ENCODE measurements at places on chromosomes 2 and 18.

DNA sequence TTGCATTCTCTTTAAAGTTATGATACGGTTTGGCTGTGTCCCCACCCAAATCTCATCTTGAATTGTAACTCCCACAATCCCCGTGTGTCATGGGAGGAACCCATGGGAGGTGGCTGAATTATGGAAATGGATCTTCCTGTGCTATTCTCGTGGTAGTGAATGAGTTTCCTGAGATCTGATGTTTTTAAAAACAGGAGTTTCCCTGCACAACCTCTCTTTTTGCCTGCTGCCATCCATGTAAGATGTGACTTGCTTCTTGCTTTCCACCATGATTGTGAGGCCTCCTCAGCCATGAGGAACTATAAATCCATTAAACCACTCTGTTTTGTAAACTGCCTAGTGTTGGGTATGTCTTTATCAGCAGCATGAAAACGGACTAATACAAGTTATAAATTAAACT is 37.5 kb upstream of the SESTD1 start:
- no peak for DNase-seq

- DNase-seq, result no peak
These were observed 1622.7 kb upstream of the CELF4 start for GRCh38 chr18:39188278-39188677.

- no peak for DNase-seq
These were observed 628.7 kb upstream of the LINC00305 start for GRCh38 chr18:64777556-64777955.

DNA sequence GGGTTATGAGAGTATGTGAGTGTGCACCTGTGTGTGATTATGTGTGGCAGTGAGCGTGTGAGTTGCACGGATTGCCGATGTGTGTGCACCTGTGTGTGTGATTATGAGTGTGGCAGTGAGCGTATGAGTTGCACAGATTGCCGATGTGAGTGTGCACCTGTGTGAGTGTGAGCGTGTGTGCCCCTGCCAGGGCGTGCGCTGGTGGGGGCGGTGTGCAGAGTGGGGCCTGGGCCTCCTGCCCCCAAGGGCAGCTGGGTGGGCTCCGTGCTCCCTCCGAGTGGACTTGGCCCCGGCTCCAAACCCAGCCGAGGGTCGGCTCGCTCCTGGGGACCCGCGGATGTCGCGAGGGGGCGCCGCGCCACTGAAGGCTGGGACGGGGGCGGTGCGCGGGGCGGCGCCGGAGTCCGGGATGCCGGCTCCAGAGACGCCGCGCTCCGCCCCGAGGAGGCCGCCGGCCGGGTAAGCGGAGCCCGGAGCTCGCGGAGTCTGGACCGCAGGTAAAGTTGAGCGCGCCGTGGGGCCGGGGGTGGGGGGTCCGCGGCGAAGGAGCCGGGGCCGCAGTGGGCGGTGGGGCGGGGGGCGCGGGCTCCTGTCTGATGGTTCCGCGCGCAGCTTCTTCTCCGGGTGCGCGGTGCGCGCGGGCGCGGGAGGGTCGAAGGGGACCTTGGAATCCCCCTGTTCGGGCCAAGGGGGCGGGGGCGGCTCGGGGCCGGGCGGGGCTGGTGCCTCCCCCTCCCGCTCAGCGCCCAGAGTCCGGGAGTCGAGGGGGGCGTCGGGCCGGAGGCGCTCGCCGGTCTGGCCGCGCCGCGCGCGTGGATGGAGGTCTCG is at the start of gene KCNG2:
TSS of gene KCNG2 (plus strand) at position 421 of the 828 bp plus-strand sequence. CDS start 65,730 bp downstream, outside the sequence.
- DNase-seq, result no peak

- DNase-seq, result no peak
These were observed 260.2 kb upstream of the ST6GAL2 start for GRCh38 chr2:107146181-107146580.

- DNase-seq, result peak; percentile 28
These were observed 22.7 kb upstream of the GMPPA start for GRCh38 chr2:219475697-219476651.

DNA sequence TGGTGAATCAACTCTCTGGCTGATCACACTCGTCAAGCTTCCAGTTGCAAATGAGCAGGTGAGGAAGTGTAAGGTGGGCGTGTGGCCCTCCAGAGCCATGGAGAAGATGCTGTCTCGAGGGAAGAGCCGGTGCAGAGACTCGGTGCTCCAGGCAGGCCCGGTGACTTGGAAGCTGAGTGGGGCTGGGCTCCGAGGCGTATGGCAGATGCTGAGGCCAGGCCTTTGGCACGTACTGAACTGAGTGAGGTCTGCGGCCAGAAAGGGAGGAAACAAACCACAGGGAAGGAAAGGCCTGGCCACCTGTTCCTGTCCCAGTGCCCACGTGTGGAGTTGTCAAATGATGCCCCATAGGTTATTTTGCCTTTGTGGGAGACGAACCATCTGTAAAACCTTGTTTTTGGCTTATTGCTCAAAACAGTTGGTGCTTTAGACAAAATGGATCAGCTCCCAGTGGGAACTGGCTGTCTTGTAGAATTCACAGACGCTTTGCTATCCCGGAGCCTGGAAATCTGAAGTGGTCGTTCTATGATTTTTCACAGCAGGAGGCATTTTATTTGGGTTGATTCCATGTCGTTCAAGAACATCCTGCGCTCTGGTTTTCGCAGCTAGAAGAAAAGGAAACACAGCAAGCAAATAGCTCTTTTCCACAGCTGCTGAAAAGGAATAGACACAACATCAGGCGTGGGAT is 117.5 kb upstream of the TMEM18 start:
- no peak for DNase-seq

DNA sequence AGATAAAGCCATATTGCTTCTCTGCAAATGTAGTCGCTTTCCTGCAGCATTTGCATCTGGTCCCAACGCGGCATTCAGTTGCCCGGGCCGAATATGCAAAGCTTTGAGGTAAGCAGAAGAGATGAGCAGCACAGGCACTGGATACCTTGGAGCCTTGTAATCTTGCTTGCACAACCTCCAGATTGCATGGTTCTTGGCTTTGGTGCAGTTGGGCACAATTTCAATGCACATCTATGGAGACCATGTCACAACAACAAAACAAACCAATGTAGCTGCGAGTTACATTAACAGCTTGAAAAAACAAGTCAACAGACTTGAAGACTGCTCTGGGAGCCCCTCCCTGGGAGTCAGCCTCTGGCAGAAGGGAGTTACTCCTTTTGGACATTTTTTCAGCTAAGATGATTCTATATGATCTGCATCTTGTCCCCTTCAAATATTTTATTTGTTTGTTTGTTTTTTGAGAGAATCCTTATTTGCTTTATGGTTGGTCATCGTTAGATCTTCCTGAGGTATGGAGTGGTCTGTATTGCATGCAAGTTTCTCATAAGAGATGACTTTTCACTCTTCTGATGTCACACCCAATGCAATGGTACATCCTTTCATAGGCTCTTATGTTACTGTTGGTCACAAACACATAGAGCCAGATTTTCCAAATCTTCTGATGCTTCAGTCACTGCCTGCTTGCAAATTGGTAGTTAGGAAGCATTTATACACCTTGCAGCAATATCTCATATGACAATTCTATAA is 113.5 kb downstream of the EFEMP1 start:
- DNase-seq, result no peak

DNA sequence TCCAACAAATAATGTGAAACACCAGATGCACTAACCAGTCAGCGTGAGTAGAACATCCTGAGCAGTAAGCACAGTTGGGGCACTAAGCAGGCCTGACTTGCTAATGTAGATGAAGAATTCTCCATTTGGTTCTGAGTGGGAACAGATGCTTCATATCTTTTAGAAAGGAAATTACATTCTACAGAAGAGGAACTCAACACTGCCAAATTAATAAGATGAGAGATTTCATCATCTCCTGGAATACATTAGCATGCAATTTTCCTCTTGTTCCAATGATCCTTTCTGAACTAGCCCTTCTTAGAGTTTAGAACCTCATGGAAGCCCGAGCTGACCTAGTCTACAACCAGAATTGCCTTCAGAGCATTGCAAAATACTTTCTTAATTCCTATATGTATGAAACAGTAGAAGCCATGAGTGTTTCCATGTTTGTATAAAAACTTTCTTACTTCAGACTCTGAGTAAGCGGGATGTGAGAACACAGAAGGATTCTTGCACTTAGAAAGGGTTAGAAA is 34.8 kb downstream of the COL5A2 start:
- peak; percentile 86 for DNase-seq

DNA sequence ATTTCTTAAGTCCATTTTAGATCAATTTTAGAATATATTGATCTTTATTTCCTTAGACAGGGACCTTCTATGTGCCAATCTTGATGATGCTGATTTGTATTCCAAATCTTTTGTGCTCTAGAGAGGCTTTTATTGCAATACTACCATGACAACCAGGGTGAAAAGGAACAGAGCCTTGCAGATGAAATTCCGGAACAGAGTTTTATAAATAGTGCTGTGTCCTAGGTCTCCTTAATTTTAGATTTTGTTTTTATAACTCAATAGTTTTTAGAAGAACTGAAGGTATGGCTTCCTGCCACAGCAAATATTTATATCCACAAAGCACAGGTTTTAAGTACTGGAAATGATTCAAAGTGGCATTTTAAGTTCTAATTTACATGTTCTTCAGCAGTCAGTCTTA is 160.2 kb downstream of the PMAIP1 start:
- DNase-seq, result no peak

GRCh38 chr2:239049421-239050251 is 201.8 kb downstream of the TWIST2 start:
- DNase-seq, result no peak

GRCh38 chr2:104078431-104079157 is 775.3 kb upstream of the POU3F3 start:
- DNase-seq, result no peak

DNA sequence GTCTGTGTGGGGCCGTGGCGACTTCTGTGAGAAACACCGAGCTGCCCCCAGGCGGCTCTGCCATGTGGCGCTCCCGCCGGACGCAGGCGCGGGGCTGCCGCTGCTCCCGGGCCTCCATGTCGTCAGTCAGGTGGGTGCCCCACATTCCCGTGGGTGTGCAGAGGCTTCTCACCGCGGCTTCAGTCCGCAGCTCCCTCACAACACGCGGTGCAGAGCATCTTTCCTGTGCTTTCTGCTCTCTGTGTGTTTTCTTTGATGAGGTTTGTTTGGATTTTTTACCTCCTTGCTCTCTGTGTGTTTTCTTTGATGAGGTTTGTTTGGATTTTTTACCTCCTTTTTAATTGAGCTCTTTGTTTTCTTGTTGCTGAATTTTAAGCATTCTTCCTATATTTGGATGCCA is 13.0 kb downstream of the AQP12A start:
- DNase-seq, result no peak

DNA sequence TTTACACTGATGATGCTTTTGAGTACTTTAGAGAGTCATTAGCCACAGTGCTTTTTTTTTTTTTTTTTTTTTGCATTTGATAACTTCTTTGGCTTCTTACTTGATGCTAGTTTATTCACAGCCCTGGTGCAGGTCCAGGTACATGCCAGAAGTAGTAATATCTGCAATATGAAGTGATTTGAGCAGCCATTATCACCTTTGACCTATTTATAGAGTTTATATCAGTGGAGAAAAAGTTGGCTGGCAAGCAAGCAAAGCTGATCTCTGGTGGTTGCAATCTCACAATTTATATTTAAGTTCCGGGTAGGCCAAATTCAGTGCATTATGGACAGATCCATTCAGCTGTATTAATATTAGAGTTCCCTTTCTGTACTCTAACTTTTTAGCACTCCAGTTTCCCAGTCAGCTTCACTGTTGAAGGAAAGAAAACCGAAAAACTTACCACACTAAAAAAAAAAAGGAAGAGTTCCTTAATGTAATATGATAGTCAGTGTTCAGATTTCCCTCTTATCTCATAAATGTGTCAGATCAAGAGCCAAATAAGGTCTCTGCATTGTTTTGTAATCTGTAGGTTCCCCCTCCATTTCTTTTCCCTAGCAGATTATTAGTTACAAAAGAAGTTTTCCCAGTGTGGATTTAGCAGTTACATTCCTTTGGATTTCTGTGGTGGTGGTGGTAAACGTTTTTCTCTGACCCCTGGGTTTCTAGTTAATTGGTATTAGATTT is 78.6 kb downstream of the HAUS1 start:
- DNase-seq, result no peak

DNA sequence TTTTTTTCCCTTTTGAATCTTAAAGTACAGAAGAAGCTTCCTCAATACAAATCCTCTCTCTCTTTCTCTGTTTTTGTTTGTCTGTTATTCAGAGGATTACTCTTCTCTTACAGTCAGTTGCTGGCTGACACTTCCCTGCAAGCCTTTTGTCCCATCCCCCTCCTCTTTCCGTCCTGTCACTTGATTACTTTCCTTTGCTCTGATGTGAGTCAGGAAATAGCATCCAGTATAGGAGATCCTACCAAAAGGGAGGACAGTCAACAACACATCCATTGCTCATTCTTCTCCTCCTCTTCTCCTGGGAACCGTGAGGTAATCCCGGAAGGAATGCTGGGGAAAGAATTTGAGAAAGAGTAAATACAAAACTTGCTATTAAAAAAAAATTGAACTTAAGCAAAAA is 79.3 kb upstream of the SCN7A start:
- no peak for DNase-seq

DNA sequence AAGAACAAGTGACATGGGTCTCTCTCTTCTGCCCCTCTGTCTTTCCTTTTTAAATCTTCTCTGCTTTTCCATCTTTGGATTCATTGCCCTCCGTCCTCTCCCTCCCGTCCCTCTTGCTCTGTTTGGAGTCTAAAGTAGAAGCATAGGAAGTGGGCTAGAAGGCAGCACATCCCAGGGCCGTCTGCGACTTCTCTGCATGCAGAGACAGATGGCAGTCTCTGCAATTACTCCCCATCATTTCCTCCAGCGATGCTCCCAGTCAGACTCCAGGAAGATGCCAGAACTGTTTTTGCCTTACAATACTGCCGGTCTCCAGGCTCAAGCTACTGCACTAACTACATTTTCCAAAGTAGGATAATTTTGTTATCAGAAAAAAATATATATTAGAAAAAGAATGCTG is 35.2 kb upstream of the LPIN2 start:
- DNase-seq, result no peak

GRCh38 chr18:46167971-46168370 is 63.8 kb downstream of the HAUS1 start:
- DNase-seq, result no peak

- DNase-seq, result no peak
These were observed 120.1 kb downstream of the CACNB4 start for GRCh38 chr2:151978709-151979108.

DNA sequence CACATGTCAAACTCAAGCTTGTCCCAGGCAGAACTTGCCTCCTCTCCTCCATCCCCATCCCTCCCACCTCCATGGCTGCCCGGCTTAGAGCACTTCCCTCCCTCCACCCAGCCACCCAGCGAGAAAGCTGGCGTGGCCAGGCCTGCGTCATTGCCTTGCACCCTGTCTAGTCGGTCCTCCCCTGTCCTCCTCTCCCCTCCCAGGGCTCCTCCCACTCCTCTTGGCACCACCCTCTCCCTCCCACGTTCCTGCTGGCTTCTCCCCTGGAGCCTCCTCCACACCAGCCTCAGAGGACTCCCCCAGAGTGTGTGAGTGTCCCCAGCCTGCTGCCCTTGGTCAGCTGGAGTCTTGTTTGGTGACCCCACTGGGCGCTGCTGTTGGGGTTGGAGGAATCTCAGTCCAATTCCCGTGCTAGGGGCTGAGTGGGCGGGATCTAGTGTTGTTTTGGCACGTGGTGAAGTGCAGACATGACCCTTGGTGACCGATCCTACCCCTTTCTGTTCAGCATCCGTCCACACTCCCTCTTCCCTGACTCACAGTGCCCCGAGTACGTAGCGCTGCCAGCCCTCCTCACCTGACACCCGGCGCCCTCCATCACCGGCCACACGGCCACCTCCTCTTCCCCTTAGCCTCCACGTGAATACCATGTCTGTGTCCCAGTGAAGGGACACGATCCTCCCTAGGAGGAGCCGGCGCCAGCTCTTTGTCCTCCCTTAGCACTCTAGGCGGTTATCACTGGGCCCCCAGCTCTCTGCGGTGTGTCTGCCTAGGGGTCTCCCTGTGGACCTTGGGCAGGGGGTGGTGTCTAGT is 41.4 kb downstream of the ATP6V1C2 start:
- no peak for DNase-seq

- DNase-seq, result no peak
These were observed 46.7 kb downstream of the PUM2 start for GRCh38 chr2:20303966-20304365.

All from skin of body (tissue), 3 donors.